Fibroblast of skin of left quadriceps (primary cell): ENCODE measurements at places on chromosomes 4 and X.

DNA sequence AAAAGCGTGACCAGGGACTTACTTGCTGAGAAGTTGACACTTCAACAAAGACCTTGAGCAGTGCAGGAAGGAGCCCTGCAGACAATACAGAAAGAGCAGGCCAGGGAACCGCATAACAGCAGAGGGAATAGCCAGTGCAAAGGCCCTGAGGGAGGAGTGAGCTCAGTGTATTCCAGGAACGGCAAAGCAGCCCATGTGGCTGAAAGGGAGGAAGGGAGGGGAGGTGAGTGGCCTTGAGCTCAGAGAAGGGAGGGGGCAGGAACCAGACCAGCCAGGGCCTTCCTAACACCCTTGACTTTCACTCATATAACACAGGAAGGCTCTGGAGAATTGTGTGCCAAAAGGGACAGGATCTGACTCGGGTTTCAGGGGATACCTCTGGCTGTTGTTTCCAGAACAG, 112.2 kb downstream of the BCOR start:
- DNase-seq: no peak

GRCh38 chr4:53905276-53905940, 159.0 kb downstream of the CHIC2 start:
- no peak for DNase-seq

- DNase-seq: no peak
Measured at GRCh38 chrX:37847733-37848197, 394 bp upstream of the DYNLT3 start.

DNA sequence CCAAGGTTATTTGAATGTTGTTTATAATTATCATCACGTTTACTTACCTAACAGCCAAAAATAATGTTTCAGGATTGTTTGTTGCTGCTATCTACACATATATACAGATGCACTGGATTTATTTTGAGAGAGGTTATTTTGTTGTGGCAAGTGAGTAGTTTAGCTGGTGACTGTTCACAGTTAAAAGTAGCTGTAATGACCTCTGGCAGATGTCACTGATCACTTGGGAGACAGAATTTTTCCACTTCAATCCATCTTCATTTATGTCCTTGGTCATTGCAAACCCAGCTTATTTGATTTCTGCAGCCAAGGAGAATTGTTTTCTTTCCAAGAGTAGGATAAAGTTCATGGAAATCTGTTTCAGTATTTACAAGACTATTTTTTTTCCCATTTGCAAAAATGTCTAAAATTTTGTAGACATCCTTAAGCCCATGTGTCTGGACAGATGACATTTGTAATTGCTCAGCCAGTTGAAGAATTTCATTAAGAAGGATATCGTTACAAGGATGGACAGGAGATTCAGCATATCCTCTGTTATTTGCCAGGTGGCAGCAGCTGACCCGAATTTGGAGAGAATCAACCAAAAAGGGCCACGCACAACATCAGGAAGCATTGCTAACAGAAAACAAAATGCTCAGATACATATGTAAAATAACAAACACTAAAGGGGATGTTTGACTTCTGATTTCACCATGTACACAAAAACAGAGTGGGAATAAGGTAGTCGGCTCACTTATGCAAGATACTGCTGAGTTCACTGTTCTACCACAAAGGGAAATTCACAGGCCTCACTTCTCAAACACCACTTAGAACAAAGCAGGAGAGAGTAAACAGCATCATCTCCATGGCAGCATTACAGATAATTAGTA, 64.5 kb downstream of the GPRIN3 start:
- no peak for DNase-seq

- no peak for DNase-seq
Measured at GRCh38 chr4:153447175-153447905, 18.8 kb upstream of the TMEM131L start.

DNA sequence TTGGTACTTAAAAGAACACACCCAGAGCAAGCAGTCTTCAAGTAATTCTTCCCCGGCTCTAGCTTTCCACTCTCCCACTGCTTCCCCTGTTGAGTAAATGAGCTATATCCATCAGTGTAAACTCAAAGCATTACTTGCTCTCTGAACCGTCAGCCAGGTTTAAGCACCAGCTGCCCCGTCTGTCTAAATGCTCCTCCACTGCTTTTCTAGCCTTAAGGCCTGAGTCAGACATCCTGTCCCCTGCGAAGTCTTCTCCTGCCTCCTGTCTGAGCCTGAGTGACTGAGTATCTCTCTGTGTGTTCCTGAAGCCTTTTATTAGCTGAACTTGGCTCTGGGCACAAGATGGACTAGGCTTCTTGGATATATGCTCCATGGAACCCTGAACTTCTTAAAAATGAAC, 205.1 kb downstream of the STK32B start:
- no peak for DNase-seq

GRCh38 chrX:103774070-103774642, 2.5 kb upstream of the PLP1 start:
- peak; percentile 5 for DNase-seq

DNA sequence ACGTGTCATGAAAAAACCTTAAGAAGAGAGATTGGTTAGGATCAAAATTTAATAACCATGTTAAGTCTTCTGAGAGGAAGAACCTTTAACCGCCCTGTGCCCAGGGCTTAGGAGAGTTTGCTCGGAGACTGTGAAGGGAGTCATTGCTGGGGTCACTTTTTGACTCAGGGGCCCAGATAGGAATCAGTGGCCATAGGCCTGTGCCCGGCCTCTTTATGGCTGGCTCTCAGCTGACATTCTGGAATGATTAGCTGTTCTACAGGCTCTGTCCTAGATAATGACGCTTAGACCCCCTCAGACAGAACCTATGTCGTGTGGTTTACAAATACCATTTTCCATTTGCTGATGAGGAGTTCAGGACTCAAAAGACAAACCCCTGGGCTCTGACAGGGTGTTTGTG, 174.1 kb downstream of the DCLK2 start:
- no peak for DNase-seq

GRCh38 chrX:149010013-149010852, 494.9 kb downstream of the IDS start:
- DNase-seq: no peak

- DNase-seq: no peak
Measured at GRCh38 chr4:1794809-1795298, 1.8 kb downstream of the FGFR3 start.

DNA sequence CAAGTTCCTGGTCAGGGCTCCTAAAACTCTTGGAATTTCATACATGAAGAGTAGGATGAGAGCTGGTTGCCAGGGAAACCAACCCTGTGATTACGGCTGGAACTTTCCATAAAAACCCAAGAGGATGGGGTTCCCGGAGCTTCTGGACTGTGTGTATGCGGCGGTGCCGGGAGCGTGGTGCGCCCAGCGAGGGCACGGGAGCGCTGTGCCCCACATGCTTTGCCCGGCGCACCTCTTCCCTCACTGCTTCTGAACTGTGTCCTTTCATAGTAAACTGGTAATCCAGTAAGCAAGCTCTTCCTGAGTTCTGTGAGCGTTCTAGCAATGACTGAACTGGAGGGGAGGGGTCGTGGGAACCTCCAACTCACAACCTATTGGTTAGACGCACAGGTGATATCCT, 152.6 kb downstream of the AFAP1 start:
- DNase-seq: no peak

DNA sequence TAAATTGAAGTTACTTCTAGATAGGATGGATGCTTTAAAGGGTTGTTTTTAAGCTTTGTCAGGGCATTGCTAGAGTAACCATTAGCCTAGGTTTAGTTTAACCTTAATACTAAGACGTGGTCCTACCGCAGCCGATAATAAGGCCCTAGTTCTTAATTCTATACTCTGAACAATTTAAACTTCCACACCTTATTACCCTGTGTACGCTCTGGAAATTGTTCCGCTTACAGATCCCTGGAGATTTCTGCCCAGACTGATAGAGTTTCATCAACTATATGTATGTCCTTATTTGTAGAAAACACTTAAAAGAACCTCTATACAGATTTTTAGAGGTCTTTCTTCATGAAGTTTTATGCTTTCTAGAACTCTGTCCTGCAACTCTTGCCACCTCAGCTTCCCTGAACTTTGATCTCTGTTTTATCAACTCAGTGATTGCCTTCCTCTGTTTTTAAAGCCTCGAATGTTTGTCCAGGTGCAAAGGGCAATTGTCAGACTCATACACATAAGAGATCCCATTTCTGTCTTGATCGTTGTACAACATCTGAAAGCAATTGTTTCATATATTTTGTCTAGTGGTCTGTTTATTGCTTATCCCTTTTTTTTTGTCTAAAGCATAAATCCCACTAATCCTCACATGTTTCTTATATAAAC, 71.1 kb upstream of the VCX start:
- no peak for DNase-seq

- DNase-seq: no peak
Measured at GRCh38 chr4:35250331-35250730, 994.0 kb downstream of the ARAP2 start.

GRCh38 chr4:170025523-170026252, 507 bp downstream of the MFAP3L start:
- DNase-seq: no peak

GRCh38 chr4:73068491-73069337, 802 bp downstream of the COX18 start:
- DNase-seq: no peak

- DNase-seq: no peak
Measured at GRCh38 chrX:41733939-41734338, 10.0 kb downstream of the GPR82 start.

DNA sequence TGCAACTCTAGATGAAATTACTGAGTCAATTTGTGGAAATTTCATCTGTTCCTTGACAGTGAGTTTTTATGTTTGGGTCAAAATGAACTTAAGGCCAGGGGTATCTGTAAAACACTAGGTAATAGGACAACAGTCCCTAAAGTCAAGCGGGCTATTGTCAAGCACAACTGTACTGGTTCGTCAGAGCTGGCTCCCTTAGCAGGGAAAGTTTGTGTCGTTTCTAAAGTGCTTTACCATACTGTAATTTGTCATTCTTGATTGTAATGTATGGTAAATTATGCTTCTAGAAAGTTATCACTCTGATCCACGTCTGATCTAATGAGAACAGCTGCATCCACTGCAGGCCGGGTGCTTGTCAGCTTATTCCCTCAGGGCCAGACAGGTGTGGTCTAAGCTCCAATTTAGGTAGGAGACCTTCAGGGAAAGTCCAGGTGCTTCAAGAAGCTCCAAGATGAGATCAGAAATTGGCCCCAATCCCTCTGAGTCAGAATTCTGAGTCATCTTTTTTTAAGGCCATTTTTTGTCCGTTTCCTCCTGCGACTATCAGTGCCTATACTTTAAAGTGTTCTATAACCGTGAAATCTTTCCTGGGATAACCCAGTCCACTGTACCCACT, 92.2 kb downstream of the PALLD start:
- no peak for DNase-seq

- DNase-seq: no peak
Measured at GRCh38 chr4:8402640-8403039, 37.9 kb downstream of the ACOX3 start.

DNA sequence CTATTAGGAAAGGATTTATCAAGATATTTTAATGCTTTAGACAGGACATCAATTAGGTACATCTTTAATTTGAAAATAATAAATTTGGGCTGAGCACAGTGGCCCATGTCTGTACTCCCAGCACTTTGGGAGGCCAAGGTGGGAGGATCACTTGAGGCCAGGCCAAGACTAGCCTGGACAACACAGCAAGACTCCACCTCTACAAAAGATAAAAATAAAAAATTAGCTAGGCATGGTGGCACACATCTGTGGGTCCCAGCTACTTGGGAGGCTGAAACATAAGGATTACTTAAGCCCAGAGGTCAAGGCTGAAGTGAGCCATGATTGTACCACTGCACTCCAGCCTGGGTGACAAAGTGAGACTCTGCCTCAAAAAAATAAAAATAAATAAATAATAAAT, 59.6 kb upstream of the IRF2 start:
- DNase-seq: no peak

GRCh38 chrX:63740382-63740781, 44.6 kb downstream of the ARHGEF9 start:
- no peak for DNase-seq

DNA sequence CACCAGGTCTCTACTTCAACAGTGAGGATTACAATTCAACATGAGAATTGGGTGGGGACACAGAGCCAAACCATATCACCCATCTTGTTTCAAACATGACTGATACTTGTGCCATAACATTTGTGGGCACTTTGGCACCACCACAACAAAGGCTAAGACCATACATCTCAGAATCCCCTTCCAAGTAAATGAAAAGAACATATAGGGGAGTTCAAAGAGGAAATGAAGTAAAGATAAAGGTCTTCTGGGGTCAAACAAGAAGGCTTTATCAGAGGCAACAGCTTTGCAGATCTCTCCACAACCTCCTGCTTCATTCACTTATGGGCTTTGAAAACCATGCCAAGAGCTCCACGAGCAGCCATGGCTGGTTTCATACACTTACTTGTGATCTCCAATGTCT, 122.7 kb downstream of the ANKRD50 start:
- DNase-seq: no peak

DNA sequence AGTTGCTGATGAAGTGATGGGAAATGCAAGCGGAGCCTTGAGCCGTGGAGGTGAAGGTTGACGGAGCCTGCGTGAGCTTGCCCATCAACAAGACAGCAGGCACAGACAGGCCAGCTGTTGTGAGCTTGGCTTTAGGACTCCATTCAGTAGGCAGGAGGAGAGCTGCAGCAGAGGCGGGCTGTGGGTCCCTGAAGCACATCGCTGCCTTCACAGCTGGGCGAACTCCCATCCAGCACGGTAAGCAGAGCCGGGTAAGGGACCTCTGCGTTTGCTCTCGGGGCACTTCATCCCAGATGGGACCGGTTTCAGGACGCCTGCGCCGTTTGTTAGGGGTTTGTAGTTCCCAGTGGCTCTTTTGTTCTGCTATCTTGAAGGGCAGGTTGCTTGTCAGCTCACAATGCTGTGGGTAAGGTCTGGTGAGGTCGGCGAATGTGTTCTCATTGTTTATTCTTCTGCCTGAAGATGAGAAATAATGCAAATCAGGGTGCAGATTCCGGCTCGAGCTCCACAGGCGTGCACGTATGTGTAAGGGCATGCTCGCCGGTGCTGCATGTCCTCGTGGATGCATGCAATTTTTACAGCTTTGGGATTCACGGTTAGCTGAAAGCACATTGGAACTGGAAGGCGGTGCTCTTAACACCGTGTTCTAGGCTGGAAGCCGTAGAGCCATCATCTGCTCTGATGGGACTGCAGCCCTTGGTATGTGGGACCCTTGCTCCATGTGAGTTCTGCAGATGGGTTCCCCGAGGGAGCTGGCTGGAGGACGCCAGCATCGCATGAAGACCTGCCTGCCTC, 54.6 kb upstream of the CLDN34 start:
- no peak for DNase-seq

DNA sequence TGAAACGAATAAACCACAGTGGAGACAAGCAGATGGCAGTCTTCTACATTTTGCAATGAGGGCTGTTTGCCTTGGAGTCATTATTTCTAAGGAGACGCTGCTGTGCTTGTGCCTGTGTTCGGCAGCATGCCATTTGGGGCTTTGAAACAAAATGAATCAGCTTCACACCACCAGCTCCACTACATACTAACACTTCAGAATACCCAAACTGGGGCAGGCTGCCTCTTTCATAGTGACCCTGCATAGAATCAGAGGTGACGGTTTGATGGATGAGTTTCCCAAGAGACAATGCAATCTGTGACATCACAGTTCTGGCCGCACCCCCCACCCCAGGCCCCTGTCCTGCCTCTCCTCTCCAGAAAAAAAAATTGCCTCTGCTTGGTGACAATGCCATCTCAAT, 57.1 kb upstream of the MID1 start:
- no peak for DNase-seq
